HL-60 (cell line): ENCODE measurements at places on chromosomes 13 and 19.

- no peak for DNase-seq
Observed at GRCh38 chr19:16229322-16229641, 31.6 kb downstream of the AP1M1 start.

- no peak for DNase-seq
Observed at GRCh38 chr13:30523211-30523610, 57.5 kb upstream of the HMGB1 start.

DNA sequence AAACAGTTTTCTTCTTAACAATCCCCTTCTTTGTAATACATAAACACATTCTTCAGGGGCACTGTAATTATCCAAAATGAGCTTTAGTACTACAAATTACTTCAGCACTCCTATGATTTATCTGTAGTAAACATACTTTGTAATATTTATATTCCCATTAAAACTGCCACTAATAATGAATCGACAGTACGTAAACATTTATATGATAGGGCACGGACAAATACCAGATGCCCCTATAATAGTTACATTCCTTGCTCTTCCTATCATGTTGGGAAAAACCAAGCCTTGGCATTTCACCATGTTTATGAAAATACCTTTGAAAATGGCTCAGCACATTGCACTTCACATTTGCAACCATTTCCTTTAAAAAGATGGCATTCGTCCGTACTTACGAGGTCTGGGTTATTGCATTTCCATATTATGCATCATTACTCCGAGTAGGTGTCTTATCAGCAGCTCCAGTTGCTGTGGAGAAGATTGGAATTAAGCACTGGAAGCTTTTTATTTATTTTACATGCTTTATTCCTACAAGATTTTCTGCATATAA is 1043.4 kb downstream of the DIAPH3 start:
- no peak for DNase-seq

DNA sequence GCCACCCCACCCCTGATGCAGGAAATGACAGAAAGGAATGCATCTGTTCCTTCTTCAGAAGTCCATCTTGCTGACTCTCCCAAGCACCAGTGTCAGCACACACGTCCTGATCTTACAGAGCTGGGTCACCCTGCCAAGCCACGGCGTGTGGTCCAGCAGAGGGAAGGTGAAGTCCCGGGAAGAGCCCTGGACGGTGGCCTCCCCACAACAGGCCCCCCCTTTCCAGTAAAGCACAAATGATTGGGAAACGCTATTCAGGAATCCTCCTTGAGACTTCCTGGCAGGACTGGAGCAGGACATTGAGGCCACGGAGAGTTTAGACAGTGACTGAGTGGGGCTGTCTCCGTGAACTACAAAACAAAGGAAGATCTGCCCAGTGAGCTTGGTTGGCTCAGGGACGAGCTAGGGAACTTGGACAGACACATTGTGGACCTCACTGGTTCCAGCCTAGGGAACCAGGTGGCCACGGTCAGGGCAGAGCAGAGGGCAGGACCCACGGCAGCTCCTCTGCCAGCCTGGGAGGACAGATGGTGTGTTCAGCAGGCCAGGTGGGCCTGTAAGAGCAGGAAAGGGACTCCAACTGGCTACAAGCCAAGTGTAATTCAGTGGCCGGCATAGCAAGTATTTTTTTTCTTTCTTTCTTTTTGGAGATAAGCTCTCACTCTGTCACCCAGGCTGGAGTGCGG is 41.7 kb downstream of the ELL start:
- DNase-seq: no peak
